Frontal cortex (tissue), 4 donors: ENCODE measurements at places on chromosomes 7 and 10. TPM values are rescaled to one million over a fixed set of nuclear protein-coding genes. Genes with fewer than 3 reads are reported as not detected.

The DNAJC30 gene
- total RNA-seq: 2.4 TPM

The CHCHD1 gene
- total RNA-seq: 16.7 TPM

The MBL2 gene
- total RNA-seq: not detected

The COL28A1 gene
- 0.82 TPM for total RNA-seq

The STEAP4 gene
- 0.41 TPM for total RNA-seq

The TAC1 gene
- total RNA-seq: 21.2 TPM

The ZCWPW1 gene
- 2.0 TPM for total RNA-seq

The PVRIG gene
- not detected for total RNA-seq

The EPO gene
- not detected for total RNA-seq

The DUSP5 gene
- 2.0 TPM for total RNA-seq

The NPY4R2 gene
- under 0.01 TPM for total RNA-seq

The CUZD1 gene
- total RNA-seq: 0.41 TPM

The PRLHR gene
- 2.4 TPM for total RNA-seq

The TSPAN33 gene
- total RNA-seq: 4.1 TPM

The HIPK2 gene
- 10.2 TPM for total RNA-seq

The PAX4 gene
- total RNA-seq: not detected

The GPR146 gene
- total RNA-seq: 0.82 TPM
